ENCODE measurements at places on chromosomes 3 and 15.

- DNase-seq = no peak
These were observed 163.4 kb upstream of the ZNF385D start for GRCh38 chr3:21914451-21914850.

- no peak for DNase-seq
These were observed 34.9 kb downstream of the PPP1R2 start for GRCh38 chr3:195508185-195508584.

DNA sequence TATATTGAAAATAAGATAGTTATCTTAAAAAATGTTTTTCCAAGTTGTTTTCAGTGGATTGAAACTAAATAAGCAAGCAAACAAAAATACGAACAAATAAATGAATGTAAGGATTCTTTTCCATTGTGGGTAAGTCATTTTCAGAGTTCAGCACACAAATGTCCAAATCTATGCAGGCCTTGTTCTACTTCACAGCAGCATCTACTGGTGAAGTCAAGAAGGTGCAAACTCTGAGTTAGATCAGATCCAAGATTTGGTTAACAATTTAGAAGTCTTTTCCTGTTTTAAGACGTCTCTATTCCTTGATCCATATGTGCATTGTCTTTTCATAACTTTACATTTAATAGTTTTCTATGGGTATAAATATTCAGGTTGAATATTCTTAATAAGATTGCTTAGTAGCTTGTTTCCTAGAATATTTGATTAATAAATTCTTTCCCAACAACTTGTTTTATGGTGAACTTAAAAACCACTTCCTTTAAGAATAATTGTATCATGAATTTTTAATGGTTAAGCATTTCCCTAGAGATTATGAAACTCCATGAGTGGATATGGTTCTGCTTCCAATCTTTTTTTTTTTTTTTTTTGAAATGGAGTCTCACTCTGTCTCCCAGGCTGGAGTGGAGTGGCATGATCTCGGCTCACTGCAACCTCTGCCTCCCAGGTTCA is 10.5 kb downstream of the PTX3 start:
- no peak for DNase-seq

GRCh38 chr15:63837032-63837431 is 3.3 kb upstream of the HERC1 start:
- DNase-seq = no peak

- no peak for DNase-seq
These were observed 205.2 kb upstream of the SATB1 start for GRCh38 chr3:18630295-18630694.

GRCh38 chr15:25673351-25673750 is 189.8 kb downstream of the ATP10A start:
- no peak for DNase-seq

DNA sequence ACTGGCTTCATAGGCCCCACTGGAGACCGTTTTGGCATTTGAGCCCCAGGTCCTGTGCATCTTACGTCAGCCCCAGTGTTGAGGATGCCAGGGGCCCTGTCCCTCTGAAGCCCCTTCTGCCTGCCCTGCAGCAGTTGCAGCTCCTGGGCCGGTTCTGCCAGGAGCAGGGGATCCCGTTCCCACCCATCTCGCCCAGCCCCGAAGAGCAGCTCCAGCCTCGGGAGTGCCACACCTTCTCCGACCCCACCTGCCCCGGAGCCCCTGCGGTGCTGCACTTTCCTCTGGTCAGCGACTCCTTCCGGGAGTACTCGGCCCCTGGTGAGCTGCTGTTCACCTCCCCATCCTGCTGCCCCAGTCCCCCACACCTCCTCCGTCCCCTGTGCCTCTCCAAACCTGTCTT is 8.6 kb downstream of the PLA2G4B start:
- no peak for DNase-seq

DNA sequence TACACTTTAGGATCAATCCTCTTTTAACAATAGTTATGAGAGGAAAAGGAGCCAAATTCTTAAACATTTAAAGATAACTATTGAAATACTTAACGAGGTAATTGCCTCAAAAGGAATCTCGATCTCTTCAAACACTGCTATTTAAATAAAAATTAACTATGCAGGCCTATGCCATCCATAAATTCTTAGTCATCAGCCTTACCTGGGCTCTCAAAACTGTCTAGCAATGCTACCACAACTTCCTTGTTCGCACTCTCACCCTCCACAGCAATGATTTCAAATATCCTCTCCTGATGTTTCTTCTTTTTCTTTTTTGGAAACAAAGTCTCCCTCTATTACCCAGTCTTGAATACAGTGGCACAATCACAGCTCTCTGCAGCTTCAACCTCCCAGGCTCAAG is 12.3 kb downstream of the ETFA start:
- no peak for DNase-seq

GRCh38 chr15:68930268-68931022 is at the start of gene SPESP1:
Gene SPESP1 (plus strand): TSS chr15:68930525. CDS start chr15:68930654, 129 bp downstream.
- no peak for DNase-seq

DNA sequence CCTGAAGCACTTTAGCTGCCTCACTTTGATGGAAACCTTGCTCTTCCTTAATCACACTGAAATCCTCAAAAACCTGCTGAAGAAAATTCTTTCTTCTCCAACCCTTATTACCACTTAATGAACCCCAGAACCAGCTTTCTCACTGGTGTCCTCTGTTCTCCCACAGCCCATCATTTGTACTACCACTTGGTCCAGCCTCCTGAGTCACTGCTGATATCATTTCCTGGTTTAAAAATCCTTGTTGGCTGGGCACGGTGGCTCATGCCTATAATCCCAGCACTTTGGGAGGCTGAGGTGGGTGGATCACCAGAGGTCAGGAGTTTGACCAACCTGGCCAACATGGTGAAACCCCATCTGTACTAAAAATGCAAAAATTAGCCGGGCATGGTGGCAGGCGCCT is 418.6 kb upstream of the KCNMB2 start:
- no peak for DNase-seq

- no peak for DNase-seq
These were observed at the start of gene BFSP2 for GRCh38 chr3:133400006-133400515. Gene BFSP2 (plus strand): TSS chr3:133400056. CDS start chr3:133400084, 28 bp downstream.

DNA sequence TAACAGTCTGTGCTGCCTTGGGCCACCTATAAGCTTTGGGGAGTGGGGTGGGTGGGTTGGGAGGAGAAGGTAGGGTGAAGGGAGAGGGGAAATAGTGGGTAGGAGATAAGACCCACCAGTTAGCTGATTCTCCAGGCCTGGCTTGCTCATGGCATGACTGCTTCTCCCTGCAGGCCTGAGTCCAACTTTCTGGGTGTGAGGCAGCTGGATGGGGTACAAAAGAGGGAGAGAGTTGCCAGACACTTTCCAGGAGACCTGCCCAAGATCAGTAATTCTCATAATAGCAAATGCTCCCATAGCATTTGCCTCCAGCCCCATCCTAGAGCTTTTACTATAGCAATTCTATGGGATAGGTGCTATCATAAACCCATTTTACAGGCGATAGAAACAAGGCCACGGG is 7.7 kb downstream of the CGNL1 start:
- DNase-seq = no peak

All from natural killer cell treated with Interleukin-12 subunit alpha and Interleukin-12 subunit beta and Interleukin-15 and Interleukin-18, amount 100 ng/mL, for 72 hours (primary cell).